Endothelial cell (in vitro differentiated cells): ENCODE measurements at places on chromosomes 13 and 19.

DNA sequence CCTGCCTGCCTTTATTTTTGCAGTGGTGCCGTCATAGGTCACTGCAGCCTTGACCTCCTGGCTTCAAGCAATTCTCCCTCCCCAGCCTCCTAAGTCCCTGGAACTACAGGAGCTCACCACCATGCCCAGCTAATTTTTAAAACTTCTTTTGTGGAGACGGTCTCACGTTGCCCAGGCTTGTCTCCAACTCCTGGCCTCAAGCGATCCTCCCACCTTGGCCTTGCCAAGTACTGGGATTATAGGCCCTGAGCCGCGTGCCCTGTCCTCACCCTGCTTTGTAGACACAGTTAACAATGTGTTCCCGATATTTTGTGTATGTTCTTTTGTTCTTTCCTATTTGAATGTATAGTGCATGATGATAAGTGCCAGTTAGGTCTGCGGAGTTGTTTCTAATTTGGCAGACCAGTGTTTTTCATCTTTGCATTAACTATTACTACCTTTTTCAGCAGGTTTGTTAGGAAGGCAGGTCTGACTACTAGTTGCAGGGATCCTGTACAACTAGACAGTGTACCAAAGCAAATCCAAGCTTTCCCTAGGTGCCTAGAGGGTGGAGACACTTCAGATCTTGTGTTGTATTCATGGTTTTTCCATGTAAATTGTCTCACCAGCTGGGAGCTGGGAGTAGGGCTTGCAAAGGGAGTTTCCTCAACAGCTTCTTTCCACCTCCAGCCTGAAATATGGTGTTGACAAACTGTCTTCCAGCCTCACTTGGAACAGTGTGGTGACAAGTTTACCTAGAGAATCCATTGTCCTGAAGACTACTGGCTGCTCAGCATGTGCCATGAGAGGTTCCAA lies 9.5 kb upstream of the WTIP start:
- no peak for DNase-seq

GRCh38 chr13:100746953-100747683 lies 72.5 kb upstream of the TMTC4 start:
- no peak for DNase-seq

DNA sequence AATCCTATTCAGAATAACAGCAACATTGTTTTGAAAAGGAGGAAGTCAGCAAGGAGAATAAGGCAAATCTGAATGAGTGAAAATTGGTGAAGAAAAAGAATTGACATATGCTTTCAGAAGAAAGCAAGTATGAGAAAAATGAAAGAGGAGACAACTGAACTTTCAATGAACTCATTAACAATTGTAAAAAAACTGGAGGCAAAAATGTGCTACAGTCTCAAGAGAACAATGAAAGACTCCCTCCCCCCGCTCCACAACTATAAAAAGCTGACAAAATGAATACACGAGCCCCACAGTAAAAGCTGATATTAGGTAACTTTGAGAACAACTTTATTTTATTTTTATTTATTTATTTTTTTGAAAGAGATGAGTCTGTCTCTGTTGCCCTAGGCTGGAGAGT lies 373.1 kb downstream of the DIAPH3 start:
- no peak for DNase-seq

DNA sequence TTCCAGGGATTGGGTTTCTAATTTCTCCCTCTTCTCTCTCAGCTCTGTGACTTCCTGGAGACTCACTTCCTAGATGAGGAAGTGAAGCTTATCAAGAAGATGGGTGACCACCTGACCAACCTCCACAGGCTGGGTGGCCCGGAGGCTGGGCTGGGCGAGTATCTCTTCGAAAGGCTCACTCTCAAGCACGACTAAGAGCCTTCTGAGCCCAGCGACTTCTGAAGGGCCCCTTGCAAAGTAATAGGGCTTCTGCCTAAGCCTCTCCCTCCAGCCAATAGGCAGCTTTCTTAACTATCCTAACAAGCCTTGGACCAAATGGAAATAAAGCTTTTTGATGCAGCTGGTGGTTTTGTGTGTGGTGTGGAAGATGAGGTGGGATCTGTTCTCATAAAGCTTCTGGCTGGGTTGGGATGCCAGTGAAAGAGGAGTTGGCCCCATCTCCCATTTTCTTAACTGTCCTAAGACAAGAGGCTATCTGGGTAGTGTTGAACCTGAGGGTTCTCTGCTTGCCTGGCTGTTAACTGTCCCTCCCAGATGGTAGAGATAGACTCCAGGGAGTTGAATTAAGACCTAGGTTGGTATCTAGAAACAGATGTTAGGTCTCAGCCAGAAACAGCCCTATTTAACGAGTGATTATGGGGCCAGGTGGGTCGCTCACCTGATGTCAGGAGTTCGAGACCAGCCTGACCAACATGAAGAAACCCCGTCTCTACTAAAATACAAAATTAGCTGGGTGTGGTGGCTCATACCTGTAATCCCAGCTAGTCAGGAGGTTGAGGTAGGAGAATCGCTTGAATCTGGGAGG lies 1.6 kb downstream of the FTL start:
- DNase-seq, result no peak

- DNase-seq, result peak; percentile 98
These were observed at the start of the genes HSD11B1L and MICOS13 for GRCh38 chr19:5680437-5681368. Gene HSD11B1L (plus strand): TSS chr19:5681027. CDS start chr19:5684833, 3,806 bp downstream. Gene MICOS13 (minus strand): TSS chr19:5680516. CDS start chr19:5680486, 30 bp downstream.

DNA sequence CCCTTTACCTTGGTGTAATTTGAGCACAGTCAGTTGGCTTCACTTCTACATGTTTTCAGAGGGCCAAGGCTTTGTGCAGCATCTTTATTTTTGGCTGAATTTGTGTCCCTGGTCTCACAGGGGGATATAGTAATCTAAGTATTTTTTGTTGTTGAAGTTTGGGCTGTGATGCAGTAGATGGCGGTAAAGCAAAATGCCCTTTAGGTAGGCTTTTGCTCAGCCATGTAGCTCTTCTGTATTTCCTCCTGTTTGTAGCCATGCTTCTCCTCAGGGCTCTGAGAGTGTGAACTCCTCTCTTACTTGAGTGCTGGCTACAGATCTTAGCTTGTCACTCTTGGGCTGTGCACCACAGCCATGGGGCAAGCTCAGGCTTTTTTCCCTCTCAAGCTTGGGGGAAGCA lies 328.6 kb downstream of the SLITRK5 start:
- DNase-seq, result no peak

GRCh38 chr13:97211300-97211699 lies 10.8 kb upstream of the MBNL2 start:
- DNase-seq, result no peak
